NCI-H2081 (cell line): ENCODE measurements at places on chromosomes 6 and 20.

GRCh38 chr20:41082306-41082705 is 53.7 kb downstream of the TOP1 start:
- no peak for DNase-seq

GRCh38 chr6:163308629-163309440 is 105.7 kb upstream of the QKI start:
- no peak for DNase-seq

- DNase-seq: peak; percentile 87
Measured at GRCh38 chr20:46406986-46407670, 713 bp upstream of the ELMO2 start.

- DNase-seq: no peak
Measured at GRCh38 chr6:163291622-163292021, 122.9 kb upstream of the QKI start.
